ENCODE measurements at places on chromosomes 12 and 14.

DNA sequence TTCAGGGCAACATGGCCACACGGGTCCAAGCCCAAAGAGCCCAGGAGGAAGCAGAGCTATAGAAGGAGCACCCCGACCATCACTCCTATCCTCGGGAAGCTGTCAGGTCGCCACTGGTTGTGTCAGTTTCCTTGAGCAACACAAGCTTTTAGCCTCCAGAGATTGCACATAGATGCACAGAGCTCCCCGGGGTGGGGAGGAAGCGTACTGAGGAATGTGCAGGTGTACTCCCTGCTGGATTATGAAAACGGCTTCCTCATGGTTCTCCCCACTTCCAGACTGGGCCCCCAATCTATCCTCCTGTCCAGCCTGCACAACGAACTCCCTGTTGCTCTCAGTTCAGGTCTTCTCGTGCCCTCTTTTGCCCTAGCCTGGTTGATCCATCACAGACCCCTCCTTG lies 30.3 kb upstream of the IRF2BPL start:
- no peak for DNase-seq

DNA sequence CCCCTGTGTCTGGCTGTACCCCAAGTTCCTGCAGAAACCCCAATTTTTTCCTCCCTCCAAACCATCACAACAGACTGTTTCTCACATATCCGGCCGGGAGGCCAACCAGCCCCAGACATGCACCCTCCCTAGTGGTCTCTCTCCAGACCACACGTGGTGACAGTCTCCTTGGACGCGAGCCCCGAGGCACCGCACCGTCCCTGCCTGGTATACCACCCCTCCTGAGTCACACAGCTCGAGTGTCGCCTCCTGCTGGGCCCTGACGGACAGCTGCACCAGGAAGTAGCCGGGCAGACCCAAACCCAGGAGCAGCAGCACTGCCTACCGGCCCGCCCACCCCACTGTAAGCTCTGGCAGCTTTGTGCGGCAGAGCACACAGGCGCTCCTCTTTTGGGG lies 97.4 kb downstream of the RFLNA start:
- no peak for DNase-seq

- no peak for DNase-seq
Observed at GRCh38 chr12:62914443-62915203, 20.3 kb downstream of the PPM1H start.

DNA sequence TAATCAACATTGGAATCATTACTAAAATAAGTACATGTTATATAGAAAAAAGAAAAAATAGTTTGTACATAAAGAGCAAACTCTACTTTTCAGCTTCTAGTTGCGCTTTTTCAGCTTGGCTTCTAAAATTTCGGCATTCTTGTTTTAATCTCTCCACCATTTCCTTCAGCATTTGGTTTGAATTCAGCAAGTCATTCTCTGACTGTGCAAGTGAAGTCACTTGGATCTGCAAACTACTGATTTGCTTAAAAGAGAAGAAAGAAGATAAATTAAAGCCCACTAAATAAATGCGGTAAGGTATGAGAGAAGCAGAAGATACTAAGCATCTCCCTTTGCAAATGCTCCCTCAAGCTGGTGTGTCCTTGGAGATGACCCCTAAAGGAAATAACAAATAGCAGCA lies 126.3 kb downstream of the CEP83 start:
- no peak for DNase-seq

GRCh38 chr12:57190037-57190436 lies 26.6 kb upstream of the NXPH4 start:
- DNase-seq: no peak

- no peak for DNase-seq
Observed at GRCh38 chr12:83865431-83865830, 1047.2 kb downstream of the SLC6A15 start.

GRCh38 chr14:103894034-103894722 lies 34.1 kb upstream of the TDRD9 start:
- no peak for DNase-seq

GRCh38 chr14:90553921-90554336 lies 157.1 kb downstream of the CALM1 start:
- no peak for DNase-seq

- DNase-seq: no peak
Observed at GRCh38 chr12:113515082-113515856, 43.6 kb upstream of the LHX5 start.

GRCh38 chr14:61677479-61677878 lies 17.8 kb upstream of the HIF1A start:
- DNase-seq: no peak

- DNase-seq: no peak
Observed at GRCh38 chr12:77116277-77116676, 50.9 kb upstream of the E2F7 start.
